ENCODE measurements at places on chromosomes 5 and 9. TPM values are rescaled to one million over a fixed set of nuclear protein-coding genes. Genes with fewer than 3 reads are reported as not detected.

DNA sequence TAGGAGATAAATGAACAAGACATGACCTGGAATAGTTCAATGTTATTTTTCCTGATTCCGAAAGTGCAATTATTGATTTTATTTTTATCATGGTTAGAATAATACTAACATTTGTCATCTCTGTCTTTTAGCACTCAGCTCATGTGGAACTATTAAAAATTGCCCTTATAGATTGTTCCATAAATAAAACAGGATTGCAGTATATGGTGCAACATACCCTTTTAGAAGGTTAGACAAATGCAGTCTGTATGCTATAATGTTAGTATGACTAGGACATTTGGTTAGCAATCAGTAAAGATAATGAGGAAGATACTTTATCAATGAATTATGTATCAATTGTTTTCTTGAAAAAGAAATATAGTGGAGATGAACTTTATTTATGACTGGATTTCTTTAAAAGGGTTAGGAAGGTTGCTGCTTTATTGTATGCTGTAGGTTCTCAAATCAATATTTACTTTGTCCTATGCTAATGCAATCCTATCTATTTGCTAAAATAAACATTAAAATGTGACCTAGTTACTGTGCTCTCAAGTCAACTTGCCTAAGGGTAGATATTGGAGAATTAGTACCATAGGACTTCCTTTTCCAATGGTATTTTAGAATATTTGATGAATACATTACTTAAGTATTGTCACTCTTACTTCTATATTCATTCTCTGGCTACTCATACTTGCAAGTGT, 348.9 kb upstream of the ISL1 start:
- no peak for DNase-seq
- no peak overlapping the region for H3K4me3 ChIP-seq
- no peaks in the 10 kb centered on the region for H3K36me3 ChIP-seq
- H3K27me3 ChIP-seq = no peaks in the 10 kb centered on the region
- H3K27ac ChIP-seq = no peak overlapping the region

- no peak for DNase-seq
- H3K4me1 ChIP-seq = no peaks in the 10 kb centered on the region
- H3K36me3 ChIP-seq = peaks cover 84% of the 10 kb centered on the region
- H3K27ac ChIP-seq = no peak overlapping the region
- no peak overlapping the region for H3K4me3 ChIP-seq
These were observed 12.6 kb downstream of the SKP2 start for GRCh38 chr5:36164461-36164860.

GRCh38 chr9:112670991-112671625, 46.8 kb downstream of the INIP start:
- no peaks in the 10 kb centered on the region for H3K4me1 ChIP-seq
- H3K27me3 ChIP-seq = no peaks in the 10 kb centered on the region

- no peak overlapping the region for H3K4me3 ChIP-seq
- H3K27ac ChIP-seq = no peak overlapping the region
- no peak for DNase-seq
- no peaks in the 10 kb centered on the region for H3K36me3 ChIP-seq
- no peaks in the 10 kb centered on the region for H3K27me3 ChIP-seq
- no peaks in the 10 kb centered on the region for H3K4me1 ChIP-seq
These were observed 35.4 kb upstream of the ERCC6L2 start for GRCh38 chr9:95840074-95840473.

The ZDHHC11 gene
- total RNA-seq = 28.7 TPM

The SPINK4 gene
- total RNA-seq = not detected

The PCDHB4 gene
- total RNA-seq = 2.2 TPM

Data from lower lobe of right lung (tissue), 2 donors.